AML-193 (cell line): ENCODE measurements at places on chromosomes 5 and 9.
A peak's percentile ranks its signal among the peaks of the same experiment; 100 is the strongest.

GRCh38 chr5:27810458-27810857, 772.1 kb upstream of the CDH9 start:
- no peak for DNase-seq

GRCh38 chr5:124134941-124135340, 611.5 kb downstream of the ZNF608 start:
- DNase-seq: no peak

GRCh38 chr5:119991625-119992024, 362.3 kb downstream of the FAM170A start:
- no peak for DNase-seq

DNA sequence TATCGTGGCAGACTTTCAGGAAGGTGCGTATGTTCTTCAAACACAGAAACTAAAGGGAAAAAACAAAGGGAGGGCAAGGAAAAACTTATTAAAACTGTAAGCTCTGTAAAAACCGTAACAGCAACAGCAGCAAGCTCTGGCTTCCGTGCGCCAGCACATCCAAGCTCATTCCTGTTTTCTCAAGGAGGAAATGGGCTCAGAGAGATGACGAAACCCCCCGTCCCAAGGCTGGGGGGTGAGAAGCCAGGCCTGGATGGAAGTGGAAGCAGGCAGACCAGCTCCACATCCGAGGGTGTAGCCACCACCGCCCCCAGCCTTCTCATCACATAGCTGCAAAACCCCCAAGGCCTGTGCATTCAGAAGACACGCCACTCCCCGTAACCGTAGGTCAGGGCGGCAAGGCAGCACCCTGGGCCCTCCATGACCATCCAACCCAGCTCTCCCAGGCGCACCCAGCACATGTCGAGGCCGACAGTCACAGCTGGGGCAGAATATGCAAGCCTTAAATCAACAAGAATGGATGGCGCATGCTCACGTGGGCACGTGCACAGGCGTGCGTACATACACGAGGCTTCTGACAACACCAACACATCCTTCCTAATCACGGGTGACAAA, 52.8 kb downstream of the VAV2 start:
- DNase-seq: no peak

DNA sequence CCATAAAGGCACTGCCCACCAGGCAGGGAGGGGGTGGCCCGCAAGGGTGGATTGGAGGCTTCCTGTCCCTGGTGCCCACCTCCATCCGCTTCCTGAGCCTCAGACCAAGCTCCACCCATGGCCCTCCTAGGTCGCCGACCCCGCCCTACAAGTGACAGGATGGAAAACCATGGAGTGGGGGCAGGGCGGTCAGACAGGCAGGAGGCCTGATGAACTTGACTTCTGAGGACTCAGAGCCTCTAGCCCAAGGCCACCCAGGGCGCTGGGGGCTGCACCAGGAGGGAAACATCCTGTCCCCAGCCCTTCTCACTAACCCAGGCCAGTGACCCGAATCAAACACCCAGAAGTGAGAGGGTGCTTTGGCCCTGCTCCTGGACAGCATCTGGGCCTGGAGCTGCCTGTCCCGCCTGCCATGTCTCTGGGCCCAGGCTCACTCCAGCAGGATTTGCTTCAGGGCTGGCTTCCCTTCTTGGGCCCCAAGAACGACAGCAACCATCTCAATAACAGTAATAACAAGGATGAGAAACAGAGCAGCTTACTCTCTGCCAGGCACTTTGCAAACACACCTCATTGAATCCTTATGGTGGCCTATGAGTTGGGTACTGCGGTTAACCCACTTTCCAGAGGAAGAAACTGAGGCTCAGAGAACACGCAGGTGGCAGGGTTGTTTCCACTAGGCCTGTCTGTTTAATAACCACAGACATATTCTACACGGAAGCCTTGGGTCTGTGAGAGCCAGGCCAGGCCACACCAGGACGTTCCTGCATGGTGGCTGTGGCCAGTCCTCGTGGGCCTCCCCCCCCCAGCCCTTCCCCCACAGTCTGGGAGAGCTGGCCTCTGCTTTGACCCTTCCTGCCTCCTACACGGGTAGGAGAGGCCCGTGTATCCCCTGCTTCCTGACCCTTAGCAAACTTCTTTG, 4.4 kb upstream of the ST6GALNAC6 start:
- no peak for DNase-seq

- DNase-seq: no peak
Measured at GRCh38 chr5:32190095-32190494, 16.0 kb upstream of the GOLPH3 start.

DNA sequence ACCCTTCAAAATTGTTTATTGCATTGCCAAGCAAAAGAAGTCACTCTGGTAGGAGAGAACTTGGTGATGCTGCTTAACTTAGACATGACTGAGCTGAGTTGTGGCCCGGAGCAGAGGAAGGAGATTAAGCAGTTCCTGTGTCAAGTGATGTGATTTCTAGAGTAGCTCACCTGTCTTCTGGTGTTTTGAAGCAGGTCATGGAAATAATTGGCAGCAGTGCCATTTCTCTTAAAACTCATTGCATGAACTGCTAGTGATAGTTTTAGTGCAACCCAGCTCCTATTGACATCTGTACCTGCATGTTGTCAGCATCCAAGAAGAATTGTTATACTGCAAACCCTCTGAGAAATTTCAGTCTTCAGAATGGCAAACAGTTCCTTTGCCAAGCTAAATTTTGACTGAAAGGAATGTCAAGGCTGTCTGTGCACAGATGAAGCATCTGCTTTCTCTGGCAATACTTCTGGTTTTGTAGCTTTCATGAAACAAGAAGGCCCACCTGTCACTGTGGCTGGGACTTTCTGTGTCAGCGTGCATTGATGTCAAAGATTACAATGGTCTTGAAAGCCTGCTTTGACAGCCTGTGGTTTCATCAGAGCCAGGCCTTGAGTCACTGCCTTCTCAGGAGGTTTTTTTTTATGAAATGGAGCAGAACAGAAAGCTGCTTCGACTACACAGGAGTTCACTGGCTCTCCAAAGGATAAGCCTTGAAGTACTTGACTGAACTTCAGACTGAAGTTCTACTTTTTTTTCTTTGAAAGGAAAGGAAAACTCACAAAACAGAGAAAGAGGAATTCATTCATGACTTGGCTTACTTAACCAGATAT, 90.6 kb downstream of the RALGPS1 start:
- no peak for DNase-seq

DNA sequence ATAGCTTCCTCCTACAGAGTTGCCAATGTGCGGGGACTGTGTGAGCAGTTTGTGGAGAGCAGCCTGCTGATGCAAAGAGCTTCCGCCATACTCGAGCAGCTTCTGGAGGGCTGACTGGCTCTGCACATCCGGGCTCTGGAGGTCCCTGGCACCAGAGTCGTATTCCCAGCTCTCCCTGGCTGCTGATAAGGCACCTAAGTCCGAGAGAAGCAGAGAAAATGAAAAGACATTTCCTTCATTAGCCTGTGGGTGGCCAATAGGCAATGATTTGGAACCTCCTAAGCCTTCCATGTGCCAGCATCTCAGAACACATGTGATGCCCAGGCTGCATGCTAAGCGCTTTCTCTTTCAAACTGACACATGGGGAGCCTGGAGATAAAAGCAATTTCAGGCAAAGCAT, 94.3 kb downstream of the TSSK1B start:
- no peak for DNase-seq

DNA sequence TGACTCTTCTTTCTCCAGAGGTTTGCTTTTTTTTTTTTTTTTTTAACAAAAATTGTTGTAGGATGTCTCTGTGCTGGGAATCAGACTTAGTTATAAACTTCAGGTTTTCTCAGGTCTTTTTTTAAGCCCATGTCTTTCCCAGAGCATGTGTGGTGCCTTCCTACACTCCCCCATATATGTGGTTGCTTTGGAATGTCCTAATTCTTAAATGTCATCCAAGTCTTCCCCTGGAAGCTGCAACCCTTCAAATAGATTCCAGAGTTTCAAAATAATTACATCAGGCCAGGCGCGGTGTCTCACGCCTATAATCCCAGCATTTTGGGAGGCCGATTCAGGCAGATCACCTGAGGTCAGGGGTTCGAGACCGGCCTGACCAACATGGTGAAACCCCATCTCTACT, 73.2 kb upstream of the FAM120A start:
- DNase-seq: no peak

DNA sequence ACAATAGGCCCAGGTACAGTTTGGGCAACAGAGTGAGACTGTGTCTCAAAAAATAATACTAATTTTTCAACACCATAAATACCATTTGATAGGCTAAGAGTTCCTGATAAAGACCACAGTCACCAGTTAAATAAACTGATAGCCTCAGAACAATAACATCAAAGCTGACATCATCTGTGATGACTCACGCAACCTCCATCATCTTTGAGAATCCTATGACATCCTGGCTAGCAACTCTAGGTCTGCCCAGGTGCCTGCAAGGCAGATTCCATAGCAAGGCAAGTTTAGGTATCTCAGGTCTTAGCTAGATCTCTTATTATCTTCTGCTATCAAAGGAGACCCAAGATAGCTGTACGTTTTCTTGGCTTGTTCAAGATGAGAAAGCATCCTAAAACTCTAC, 30.5 kb upstream of the UBAP2 start:
- DNase-seq: no peak

- DNase-seq: no peak
Measured at GRCh38 chr9:34642679-34643078, 3.8 kb upstream of the GALT start.

DNA sequence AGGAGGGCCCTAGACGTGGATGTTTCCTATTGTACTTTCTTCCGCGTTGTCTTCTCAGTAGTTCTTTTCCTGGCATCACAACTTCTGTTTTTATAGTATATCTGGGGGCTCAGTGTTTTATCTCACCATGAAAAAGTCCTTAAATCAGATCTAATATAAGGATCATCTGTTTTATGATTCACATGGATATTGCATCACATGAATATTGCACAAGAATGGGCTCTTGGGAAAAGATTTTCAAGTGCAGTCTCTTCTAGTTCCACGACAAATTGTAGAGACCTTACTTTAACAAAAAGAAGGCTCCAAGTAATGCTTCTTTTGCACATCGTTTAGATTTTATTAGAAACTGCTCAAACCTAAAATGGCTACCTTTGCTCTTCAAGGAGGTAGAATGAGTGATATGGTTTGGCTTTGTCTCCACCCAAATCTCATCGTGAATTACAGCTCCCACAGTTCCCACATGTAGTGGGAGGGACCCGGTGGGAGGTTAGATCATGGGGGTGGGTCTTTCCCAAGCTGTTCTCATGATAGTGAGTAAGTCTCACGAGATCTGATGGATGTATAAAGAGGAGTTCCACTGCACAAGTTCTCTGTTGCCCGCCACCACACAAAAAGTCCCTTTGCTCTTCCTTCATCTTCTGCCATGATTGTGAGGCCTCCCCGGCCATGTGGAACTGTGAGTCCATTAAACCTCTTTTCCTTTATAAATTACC, 53.7 kb upstream of the FAM120A start:
- DNase-seq: no peak

DNA sequence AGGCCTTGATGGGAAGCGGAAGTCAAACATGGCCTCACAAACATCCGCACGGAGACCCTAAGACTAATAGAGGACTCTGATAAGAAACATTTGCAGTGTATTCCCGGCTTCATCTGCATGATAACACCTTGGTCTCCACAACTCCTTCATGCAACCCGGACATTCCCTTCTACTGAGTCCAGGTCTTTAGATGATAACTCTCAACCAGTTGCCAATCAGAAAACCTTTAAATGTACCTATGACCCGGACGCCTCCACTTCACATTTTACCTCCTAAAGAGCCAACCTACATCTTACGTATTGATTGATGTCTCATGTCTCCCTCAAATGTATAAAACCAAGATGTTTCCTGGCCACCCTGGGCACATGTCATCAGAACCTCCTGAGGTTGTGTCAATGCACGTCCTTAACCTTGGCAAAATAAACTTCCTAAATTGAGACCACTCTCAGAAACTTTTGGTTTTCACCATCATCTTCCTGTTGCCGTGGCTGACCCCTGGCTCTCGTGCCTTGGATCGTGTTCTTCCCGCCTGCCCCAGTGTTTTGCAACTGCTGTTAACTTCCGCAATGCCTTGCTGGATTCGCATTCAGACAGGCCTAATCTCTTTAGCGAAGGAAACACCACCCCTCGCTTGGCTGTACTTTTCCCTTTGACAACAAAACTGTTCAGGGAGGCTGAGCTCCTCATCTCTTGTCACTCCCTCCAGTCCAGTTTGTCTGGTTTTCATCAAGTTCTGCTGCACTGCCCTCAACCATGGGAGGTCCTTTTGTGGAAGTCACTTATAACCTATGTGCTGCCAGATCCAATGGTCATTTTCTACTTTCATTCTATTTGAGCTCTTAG, 1.1 kb upstream of the DAP start:
- DNase-seq: peak; percentile 76

DNA sequence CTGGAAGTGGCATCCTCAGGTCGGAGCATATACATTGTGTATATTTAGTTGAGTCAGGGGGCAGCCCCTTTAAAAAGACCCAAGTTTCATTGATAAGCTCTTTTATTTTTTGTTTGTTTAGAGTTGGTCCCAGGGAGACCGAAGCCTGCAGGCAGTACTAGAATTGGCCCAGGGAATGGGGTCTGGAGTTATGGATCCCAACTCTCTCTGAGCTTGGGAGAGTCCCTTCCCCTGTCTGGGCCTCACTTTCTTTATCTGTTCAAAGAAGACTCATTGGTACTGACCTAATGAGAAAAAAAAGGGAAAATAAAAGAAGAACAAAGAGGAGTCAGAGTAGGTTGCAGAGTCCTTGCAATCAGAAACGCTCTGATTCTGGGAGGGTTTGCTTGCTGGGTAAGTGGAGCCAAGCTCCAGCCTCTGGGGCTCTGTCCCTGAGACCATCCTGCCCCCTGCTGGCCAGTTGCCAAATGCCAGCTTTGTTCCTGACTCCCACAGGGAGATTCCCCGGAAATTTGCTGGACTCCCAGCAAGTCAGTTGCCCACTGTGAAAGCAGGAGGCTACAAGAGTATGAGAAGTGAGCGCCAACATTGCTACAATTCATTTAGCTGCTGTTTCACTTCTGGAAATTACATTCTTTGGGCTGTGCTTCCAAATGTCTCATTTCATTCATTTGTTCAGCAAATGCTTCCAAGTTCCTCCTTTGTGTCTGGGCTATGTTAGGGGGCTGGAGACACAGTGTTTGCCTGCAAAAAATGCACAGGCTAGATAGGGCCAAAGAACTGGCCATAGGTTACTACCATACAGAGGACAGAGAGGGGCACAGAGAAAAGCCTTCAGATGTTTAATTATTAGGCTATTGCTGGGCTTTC, 156.2 kb downstream of the MELK start:
- peak; percentile 42 for DNase-seq

GRCh38 chr5:103452666-103453065, 109.9 kb downstream of the NUDT12 start:
- no peak for DNase-seq
